ENCODE measurements at places on chromosomes 6 and 20.
A peak's percentile ranks its signal among the peaks of the same experiment; 100 is the strongest.

DNA sequence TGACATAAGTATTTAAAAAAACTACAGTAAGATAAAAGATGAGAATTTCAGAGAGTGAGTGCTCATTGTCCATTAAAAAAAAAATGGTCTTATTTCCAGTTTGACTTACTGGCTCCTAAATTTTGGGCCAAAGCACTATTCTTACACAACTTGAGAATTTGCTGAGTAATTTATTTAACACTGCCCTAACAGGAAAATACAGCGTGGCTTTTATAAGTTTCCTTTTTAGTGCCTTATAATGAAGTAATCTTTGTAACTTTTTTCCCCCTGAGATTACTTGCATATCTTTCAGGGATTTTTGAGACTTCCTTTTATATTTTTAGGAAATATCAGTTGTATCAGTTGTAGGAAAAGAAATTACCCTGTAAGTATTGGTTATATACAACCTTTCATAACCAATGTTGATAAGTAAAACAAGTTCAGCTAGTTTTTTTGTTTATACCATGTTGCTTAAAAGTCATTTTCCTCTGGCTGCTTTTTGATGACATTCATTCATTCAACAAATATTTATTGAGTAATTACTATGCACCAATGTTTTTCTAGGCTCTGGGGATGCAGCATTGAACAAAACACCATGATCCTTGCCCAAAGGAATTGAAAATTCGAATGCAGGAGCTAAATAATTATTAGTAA lies 106.4 kb upstream of the SGK1 start:
- DNase-seq: no peak

GRCh38 chr6:3811191-3811590 lies 38.0 kb upstream of the FAM50B start:
- peak; percentile 31 for DNase-seq

DNA sequence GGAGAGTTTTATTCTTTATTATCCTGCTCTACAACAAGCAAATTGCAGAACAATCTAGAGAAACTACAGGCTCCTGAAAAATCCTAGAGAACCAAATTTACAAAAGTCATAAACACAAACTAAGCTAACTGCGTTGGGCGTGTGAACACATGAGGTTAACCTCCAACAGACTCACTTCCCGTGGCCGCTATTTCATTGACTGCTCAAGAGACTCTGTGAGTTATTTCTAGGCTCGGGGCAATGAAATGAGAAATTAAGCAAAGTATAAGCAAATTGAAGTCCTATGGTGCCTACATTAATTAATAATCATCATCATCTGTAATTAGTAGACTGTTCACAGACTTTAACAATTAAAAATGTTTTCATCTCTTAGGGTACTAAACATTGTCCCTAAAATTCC lies 100.0 kb downstream of the MBOAT1 start:
- no peak for DNase-seq

- DNase-seq: no peak
Observed at GRCh38 chr6:88164061-88164460, 2.1 kb downstream of the CNR1 start.

DNA sequence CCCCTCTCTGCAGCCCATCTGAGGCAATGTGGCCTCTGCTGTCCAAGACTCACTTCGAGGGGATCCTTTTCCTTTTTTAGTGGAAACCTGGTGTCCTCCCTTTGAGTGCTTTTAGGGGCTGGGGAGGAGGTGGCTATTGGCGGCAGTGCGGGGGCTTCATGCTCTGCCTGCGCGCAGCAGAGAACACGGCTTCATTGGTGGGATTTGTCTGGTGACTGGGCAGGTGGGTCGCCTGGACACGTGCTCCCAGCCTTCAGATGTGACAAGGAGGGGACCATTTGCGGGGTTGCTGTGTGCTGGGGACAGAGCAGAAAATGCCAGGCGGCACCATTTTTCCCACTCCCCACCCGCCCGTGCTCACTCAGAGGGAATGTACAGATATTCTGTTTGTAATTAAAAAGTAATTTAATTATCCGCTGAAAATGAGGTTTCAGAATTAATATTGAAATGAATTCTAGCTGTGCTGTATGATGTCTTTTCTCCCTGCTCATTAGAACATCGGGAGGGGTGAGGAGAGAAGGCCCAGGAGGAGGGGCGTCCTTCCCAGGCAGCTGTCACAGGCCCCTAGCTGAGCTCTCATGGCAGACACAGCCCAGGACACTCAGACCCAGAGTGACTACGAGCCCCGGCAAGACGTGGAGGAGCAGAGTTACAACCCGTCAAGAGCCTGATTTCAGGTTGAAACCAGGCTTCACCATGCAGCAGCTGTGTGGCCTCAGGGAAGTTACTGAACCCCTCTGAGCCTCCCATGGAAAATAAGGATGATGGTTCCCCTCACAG lies 417.2 kb upstream of the SULF2 start:
- no peak for DNase-seq

DNA sequence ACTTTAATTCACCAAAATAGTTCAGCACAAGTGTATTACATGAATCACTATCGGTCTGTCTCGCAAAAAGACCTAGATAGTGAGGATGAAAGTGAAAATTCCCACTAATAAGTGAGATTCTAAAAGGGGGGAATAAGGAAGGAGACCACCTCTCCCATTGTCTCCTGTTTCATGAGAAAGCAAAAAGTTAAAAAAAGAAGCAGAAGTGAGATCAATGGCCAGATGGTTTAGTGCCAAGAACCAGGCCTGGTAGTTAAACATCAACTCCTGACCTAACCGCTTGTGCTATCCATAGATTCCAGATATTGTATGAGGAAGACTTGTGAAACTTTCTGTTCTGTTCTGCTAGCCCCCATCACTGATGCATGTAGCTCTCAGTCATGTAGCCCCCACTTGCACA lies 293.0 kb downstream of the RNGTT start:
- DNase-seq: no peak

GRCh38 chr20:33677991-33678702 lies 3.9 kb upstream of the NECAB3 start:
- DNase-seq: no peak

Measured in lung microvascular endothelial cell (primary cell).